ENCODE measurements at places on chromosomes 2 and 18. TPM values are rescaled to one million over a fixed set of nuclear protein-coding genes. Genes with fewer than 3 reads are reported as not detected.

SLC19A3 gene
- not detected for total RNA-seq

GDF7 gene
- total RNA-seq, result not detected

NIFK gene
- total RNA-seq, result 87.7 TPM

REEP1 gene
- 0.45 TPM for total RNA-seq

FTCDNL1 gene
- total RNA-seq, result 1.2 TPM

PROKR1 gene
- not detected for total RNA-seq

GKN1 gene
- total RNA-seq, result not detected

CD8B2 gene
- not detected for total RNA-seq

POU3F3 gene
- total RNA-seq, result not detected

MPP4 gene
- total RNA-seq, result not detected

TMEM17 gene
- total RNA-seq, result 0.14 TPM

GGCX gene
- 21.3 TPM for total RNA-seq

DSG3 gene
- total RNA-seq, result not detected

RAB12 gene
- total RNA-seq, result 15.4 TPM

MYOM1 gene
- 1.5 TPM for total RNA-seq

PRKAG3 gene
- total RNA-seq, result not detected

MARCO gene
- total RNA-seq, result not detected

OR6B3 gene
- total RNA-seq, result not detected

STRN gene
- total RNA-seq, result 34.5 TPM

KYNU gene
- total RNA-seq, result not detected

UGT1A3 gene
- total RNA-seq, result not detected

NETO1 gene
- not detected for total RNA-seq

GPAT2 gene
- total RNA-seq, result 13.0 TPM

FBXO36 gene
- total RNA-seq, result 0.52 TPM

CDKL4 gene
- total RNA-seq, result 0.59 TPM

APLF gene
- total RNA-seq, result 2.9 TPM

DNAJC5G gene
- not detected for total RNA-seq

AFF3 gene
- 4.1 TPM for total RNA-seq

CAPN14 gene
- total RNA-seq, result 0.20 TPM

CAMKMT gene
- 12.5 TPM for total RNA-seq

SCN1A gene
- not detected for total RNA-seq

EPB41L3 gene
- 1.8 TPM for total RNA-seq

LHCGR gene
- total RNA-seq, result not detected

CIB4 gene
- not detected for total RNA-seq

Data from T-helper 2 cell treated with Interferon-gamma antibody and Interleukin-4, amounts not matched to agents 100 ng/mL and 5 ng/mL, for 36 hours (primary cell).